ENCODE measurements at places on chromosomes 7 and 10.

DNA sequence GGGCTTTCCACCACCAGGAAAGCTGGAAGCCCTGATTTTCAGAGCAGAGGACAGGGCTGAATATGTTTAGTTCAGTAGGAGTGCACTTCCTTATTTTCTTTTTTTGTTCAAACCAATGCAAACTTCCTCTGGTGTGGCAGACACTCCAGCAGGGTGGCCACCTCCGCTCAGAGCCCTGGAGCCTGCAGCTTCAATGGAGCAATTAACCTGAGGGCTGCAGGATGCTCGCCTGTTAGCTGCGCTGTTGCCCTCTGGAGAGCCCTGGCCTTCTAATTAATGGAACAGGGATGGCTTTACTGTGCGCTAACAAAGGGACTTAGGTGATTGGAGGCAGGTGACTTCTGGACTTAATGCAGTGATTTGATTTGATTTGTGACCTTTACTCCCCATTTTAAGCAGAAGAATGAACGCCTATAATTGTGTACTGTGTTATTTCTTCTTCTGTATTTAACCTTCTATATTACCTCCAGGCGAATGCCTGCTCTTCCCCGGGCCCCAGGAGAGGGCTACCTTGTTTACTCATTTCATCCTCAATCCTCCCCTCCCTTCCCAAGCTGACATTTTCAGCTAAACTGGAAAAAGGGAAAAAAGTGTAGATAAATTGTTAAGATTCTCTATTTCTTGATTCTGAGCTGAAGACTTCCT is 123.0 kb upstream of the CTBP2 start:
- DNase-seq: no peak

DNA sequence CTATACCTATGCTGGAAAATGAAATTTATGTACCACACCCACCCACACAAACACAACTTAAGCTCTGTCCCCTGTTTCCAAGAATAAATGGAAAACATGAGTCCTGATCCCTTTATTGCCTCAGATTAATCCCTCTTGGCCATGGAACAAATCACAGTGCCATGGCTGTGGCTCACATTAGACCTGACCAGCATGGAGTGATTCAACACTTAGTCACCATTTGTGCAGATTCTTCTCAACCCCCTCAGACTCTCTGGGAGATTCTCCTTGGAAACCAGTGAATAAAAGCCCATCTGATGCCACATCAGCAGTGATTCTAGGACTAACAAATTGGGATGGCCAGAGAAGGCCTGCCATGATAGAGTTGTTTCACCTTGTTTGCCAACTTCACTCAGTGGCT is 204.4 kb upstream of the TMEM72 start:
- peak; percentile 90 for DNase-seq

- DNase-seq: no peak
Measured at GRCh38 chr7:141227454-141227853, 153.6 kb downstream of the TMEM178B start.

DNA sequence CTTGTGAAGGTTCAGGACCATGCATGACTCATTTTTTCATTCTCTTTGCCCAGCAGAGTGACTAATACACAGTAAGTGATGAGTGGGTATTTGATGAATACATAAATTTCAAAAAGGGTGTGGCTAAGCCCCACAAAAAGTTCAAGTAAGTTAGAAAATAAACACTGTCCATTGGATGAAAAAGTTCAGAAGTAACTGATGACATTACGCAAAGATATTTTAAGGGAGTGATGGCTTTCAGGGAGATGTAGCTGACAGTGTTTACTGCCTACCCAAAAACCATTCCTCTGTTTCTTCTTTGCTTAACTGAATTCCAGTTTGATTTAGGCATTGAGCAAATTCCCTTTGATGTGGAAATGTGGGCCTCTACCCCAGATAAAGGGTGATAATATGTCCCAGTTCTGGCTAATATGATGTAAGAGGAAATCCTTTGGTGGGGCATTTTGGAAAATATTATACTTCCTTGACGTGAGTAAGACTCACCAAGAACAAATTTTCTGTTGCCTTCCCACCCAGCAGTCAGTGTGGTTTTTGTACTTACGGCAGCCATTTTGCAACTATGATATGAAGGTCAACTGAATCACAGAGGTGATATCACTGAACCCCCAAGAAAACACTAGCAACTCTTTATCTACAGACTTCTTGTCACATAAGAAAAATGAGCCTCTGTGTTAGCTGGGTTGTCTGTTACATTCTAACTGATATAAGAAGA is 29.0 kb upstream of the EBLN1 start:
- no peak for DNase-seq

GRCh38 chr10:62054408-62054807 is 152.9 kb downstream of the ARID5B start:
- no peak for DNase-seq

Measured in fibroblast of skin of left biceps (primary cell).